ENCODE measurements at places on chromosomes 2 and 18.

- DNase-seq: no peak
These were observed 205.5 kb downstream of the ZNF521 start for GRCh38 chr18:25146512-25146910.

GRCh38 chr2:37091873-37092272 is 7.6 kb downstream of the GPATCH11 start:
- no peak for DNase-seq

- no peak for DNase-seq
These were observed 11.5 kb upstream of the KYNU start for GRCh38 chr2:142865924-142866323.

GRCh38 chr2:150043172-150043500 is 444.3 kb downstream of the RND3 start:
- DNase-seq: no peak

DNA sequence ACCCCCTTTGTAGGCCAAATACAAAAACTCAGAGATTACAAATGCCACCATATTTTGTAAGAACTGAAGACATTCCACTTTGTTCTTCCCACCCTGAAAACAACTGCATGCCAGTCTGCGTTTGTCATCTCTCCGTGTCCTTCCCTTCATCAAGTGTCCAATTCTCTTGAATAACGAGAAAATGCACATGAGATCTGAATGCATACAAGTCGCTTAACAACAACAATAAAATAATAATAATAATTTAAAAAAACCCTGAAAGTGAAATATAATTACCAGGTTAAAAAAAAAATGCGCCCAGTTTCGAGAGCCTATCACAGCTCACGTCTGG is 2.0 kb upstream of the SETBP1 start:
- no peak for DNase-seq

DNA sequence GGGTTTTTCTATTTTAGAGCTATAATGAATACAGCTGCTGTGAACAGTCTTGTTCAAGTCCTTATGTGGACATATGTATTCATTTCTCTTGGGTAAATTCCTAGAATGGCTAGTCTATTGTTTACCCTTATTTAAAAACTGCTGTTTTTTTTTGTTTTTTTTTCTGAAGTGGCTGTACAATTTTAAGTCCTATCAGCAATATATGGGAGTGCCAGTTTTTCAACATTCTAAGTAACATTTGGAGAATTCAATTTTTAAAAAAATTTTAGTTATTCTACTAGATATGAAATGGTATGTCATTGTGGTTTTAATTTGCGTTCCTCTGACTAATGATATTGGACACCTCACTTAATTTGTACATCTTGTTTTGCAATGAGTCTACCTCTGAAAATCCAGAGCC is 349.7 kb downstream of the SATB2 start:
- no peak for DNase-seq

- peak; percentile 54 for DNase-seq
These were observed 970 bp upstream of the ADCYAP1 start for GRCh38 chr18:903701-904100.

DNA sequence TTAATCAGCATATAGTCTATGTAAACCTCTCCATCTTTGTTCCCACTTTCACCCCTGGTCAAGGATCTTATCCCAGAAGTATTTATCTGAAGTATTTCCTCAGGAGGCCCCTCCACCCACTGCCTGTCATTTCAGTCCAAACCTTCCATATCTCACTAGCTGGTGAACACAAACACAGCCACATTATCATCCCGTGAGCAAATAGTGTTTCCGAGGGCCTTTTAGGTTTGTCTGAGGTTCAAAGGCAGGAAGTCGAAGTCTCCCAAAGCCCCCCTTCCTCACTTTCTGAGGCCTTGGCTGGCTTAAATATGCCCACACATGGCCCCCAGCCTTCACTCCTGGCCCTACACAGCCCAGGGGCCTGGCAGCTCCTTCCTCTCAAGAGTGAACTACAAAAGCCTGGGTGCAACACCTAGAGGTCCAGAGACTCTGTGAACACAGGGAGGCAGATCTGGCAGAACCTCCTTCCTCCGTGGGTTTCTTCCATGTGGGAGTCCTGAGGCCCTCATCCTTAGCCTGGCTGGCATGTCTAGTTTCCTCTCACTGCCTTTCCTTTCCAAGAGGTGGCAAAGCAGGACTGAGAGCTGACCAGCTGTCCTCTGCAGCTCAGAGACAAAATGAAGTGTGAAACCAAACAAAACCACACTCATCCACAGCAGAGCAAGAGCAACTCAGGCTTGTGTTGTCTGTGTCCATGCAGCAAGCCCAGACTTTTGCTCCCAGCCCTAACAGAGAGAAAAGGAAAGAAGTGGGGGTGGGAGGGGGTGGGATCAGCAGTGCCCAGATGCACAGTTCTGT is 264.2 kb downstream of the SS18 start:
- DNase-seq: no peak

- no peak for DNase-seq
These were observed 457.8 kb downstream of the EIPR1 start for GRCh38 chr2:2919574-2920365.

- no peak for DNase-seq
These were observed 169.2 kb upstream of the FHL2 start for GRCh38 chr2:105567996-105568494.

DNA sequence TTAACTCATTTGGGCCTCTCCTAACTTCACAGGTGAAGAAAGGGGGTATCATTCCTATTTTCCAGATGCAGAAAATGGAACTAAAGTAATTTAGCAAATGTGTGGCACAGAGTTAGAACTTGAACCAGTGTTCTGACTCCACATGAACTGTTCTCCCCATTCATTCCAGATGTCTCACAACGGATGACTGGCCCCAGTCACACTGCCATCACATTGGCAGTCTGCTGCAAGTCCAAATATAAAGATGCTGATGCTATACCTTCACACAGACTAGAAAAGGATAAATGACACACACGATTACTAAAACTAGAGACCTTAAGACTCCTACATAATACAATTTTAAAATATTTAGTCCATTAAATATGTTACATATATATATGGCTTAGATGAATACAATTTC is 195.7 kb downstream of the NBAS start:
- DNase-seq: no peak

GRCh38 chr2:47211497-47212011 is 56.4 kb upstream of the STPG4 start:
- no peak for DNase-seq

DNA sequence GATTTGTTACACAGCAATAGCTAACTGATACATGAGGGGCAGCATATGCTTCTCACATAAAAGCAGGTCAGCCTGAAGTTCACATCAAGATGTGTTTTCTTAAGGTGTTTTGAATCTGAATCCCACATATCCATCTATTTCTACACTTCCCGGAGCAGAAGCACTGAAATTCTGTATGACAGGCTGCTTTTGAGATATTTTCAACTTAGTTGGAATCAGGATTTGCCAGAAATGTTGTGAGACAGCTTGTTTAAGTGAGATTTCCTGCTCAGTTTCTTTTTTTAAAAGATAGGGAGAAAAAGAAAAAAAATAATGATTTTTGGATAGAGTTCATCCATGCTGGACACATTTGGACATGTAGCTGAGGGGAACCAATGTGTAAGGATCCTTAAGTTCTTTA is 501.5 kb upstream of the CELF4 start:
- no peak for DNase-seq

GRCh38 chr2:2098458-2099167 is 232.5 kb downstream of the MYT1L start:
- no peak for DNase-seq

DNA sequence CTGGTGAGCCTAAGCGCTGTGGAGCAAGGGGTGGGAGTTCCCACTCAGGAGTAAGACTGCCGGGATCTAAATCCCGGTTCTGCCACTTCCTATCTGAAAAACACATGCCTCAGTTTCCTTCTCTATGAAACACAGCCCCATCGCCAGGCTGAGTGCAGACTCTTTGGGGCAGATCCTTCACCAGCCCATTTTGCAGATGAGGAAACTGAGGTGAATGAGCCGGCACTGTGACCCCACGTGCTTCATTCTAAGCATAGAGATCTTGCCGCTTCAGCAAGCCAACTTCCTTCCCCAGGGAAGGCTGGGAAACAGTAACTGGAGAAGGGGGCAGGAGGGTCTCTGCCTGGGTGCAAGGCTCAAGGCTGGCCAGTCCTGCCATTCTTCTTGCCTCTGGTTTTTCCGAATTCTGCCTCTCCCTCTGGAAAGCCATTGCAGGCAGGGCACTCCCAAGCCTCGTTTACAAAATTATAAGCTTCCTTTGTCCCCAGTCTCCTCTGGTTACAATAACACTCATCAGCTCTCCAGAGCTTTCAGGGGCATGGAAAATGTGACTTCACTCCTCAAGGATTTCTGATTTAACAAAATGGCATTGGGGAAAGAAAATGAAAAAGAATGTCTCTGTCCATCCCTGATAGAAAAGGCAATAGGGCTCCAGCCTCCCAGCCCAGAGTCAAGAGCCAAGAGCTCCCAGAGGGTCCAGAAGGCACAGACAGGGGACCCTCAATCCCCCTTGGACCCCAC is 249.2 kb downstream of the TNS1 start:
- no peak for DNase-seq

- no peak for DNase-seq
These were observed 197.9 kb upstream of the ACVR2A start for GRCh38 chr2:147646818-147647468.

DNA sequence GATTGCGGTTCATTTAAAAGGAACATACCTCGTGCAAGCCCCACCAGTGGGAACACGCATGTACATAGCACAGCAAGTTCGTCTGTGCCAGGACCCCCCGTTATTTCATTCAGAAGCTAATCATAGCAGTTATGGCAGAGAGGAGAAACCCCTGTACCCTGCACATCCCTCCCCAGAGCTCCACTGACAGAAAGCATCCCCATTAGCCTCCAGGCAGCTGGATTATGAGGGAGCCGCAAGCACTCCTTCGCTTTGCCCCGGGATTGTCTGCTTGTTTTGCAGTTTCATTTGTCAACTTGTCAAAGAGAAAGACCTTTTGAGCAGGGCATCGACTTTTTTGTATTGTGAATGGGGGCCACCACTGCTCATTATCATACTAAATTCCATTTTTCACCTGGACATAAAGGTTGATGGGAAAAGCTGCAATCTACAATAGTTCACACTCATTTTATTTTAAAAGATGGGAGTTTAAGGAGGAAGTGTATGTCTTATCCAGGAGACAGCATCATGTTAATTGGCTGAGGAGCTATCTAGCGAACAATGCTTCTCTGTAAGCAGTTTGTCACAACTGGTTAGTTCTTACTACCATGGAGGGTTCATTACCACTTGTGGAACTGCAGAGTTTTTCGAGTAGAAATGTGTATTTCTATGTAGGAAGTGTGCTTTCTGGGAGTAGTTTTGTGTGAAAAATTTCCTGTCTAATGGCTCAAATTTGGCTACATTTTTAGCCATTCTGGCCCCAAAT is 255.3 kb downstream of the THSD7B start:
- no peak for DNase-seq

- DNase-seq: no peak
These were observed 139.2 kb upstream of the MYO3B start for GRCh38 chr2:170038734-170039133.

DNA sequence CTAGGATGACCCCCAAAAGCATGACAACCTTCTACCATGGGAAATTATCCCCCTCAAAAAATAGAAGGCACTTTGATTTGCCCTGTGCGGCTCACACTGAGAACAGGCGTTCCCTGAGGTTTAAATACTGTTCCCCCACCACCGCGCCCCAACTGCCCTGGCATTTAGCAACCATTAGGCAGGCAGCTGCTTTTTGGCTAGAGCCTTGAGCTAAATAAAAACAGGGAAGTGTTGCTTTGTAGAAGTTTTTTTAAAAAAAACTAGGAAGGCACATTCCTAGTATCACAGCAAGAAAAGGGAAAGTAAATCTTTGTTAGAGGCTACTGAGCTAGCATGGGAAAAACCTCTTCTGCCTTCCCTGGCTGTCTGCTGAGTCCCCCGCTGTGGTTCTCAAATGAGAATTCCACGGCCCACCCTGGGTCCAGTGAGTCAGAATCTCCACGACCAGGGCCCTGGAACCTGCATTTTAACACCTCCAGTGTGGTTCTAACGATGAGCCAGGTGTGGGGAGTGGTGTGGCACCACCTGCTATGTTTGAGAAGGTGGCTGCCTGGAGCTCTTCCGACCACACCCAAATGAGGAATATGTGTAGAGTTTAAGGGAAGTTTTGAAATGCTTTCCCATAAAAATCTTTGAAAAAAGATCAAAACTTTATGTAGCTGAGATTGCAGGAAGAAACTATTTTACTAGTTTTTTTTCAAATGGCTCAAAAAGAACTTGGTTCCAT is 66.4 kb downstream of the VIT start:
- DNase-seq: no peak

GRCh38 chr2:63301481-63301880 is 250.9 kb downstream of the OTX1 start:
- DNase-seq: no peak

- DNase-seq: no peak
These were observed 6.7 kb downstream of the PPP1R7 start for GRCh38 chr2:241156971-241157441.

DNA sequence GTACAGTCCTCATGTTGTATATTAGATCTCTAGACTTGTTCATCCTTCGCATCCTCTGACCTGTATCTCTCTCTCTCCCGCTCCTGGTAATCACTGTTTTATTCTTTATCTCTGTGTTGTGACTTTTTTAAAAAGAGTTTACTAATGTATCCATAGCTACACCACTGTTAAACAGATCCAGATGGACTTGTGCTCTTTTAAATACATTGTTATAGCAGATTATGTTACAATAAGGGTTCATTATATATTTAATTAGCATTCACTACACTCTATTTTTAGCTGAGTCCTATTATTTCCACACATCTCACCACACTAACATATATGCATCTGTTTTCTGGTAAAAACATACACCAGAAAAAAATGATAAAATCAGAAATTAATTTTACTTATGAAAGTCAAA is 90.5 kb downstream of the RBM43 start:
- no peak for DNase-seq

DNA sequence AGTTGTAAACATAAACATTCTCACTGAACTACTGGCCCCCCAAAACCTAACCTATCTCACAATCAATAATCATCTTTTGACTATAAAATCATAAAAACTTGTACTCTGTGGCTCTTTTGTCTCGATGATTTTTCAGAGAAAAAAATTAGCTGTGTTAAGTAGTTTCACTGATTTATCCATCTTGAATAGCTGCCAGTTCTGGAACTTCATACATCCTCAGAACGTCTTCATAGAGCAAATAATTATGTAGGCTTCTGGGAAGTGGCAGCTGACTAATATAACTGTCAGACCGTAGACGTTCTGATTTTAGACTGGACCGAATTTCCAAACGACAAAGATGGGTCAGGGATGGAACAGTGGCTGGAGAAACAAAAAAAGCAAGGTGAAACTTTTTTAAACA is 97.3 kb upstream of the CHAC2 start:
- no peak for DNase-seq

- no peak for DNase-seq
These were observed 507.6 kb upstream of the SPHKAP start for GRCh38 chr2:228689053-228689452.
